ENCODE measurements at places on chromosomes 2 and 18.

GRCh38 chr2:219522111-219523030, 8.1 kb downstream of the ASIC4 start:
- DNase-seq: no peak

- DNase-seq: no peak
Observed at GRCh38 chr2:96092951-96093350, 23.4 kb downstream of the ADRA2B start.

GRCh38 chr2:120389036-120389391, 43.1 kb downstream of the INHBB start:
- no peak for DNase-seq

DNA sequence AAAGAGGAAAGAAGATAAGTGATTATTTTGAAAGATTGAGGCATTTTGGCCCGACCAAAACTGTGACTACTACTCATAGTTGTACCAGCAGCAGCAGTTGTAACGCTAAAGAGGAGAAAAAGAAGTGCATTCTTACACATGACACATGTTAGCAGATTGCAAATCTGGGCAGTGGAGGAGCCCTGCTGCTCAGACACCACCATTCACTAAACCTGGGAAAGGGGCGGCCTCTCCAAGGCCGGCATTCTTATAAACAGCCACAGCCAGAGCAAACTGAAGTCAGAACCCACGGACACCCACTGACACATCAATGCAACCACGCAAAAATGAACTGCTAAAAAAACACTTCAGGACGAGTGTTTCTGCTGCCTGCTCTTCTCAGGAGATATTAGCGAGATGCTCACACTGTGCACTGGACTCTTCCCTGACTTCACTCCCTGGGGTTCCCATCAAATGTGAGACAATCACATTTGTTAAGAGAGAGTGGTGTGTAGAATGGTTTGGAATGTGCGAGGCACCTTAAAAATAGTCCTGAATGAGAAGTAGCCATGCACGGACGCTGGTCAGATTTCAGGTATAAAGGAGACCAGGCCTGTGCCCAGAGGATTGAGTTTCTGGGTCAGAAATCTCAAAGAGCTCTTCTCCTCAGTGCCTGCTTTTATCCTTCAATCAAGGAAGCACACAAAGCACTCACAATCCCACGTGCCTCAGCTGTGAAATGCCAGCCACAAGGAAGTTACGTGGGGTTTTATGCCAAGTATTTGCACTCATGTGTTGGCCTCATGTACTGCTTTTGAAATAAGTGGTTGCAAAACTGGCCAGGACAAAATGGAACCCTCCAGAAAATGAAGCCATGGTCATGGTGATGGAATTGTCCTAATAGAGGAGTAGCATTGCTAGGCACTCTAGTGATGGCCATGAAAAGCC, 83.4 kb downstream of the MTCL1 start:
- DNase-seq: no peak

GRCh38 chr2:53435610-53436009, 332.0 kb upstream of the CHAC2 start:
- DNase-seq: no peak

DNA sequence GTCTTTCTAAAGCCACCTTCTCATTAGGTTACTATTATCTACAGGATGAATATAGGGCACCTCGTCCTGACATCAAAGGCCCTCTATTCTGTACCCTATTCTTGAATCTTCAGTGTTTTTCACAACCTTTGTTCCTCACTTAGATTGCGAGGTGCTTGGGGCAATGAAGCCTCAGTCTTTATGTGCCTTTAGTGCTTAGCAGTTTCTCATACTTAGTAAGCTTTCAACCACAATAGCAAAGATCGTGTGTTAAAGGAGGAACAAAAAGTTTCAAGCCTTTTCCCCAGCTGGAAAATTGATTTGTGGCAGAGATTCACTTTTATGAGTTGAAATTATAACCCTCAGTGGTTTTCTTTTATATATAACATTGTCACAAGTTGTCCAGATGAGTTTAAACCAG, 226.9 kb downstream of the MYO3B start:
- no peak for DNase-seq

- DNase-seq: no peak
Observed at GRCh38 chr2:111642586-111643327, 241.2 kb downstream of the ANAPC1 start.

- DNase-seq: no peak
Observed at GRCh38 chr2:166671235-166671634, 177.2 kb upstream of the SCN7A start.

- no peak for DNase-seq
Observed at GRCh38 chr18:43271593-43272432, 5.5 kb downstream of the SYT4 start.

DNA sequence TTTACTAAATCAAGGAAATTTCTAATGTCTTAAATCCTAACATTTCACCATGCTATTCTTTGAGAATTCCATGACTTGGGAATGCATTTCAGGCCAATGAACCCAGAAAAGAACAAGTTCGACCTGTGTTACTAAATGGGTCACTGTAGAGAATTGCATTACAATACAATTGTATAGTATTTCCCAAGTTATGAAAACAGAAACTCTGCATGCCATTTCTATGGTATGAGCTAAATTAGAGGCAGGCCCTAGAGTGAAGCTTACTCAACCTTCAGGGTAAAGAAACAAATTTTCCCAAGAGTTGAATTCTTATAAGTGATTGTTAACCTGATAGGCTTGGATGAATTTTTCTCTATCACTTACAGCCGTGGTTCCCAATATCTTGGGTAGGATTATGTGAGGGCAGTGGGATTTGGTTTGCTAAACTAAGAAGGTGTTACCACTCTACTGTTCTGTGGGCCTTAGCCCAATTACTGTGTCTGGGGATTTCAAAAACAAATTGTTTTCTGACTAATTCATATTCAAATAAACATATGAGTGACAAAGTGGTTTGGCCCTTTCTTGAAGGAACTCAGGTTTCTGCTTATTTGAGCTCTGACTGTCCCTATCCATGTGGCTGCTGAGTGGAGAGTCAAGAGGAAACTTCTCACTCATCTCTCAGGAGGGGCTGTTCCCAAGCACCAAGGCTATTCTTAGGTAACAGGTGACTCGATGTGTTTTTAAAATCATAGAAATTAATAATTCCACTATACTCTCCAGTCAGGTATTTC, 11.2 kb upstream of the SERPINB7 start:
- DNase-seq: no peak

DNA sequence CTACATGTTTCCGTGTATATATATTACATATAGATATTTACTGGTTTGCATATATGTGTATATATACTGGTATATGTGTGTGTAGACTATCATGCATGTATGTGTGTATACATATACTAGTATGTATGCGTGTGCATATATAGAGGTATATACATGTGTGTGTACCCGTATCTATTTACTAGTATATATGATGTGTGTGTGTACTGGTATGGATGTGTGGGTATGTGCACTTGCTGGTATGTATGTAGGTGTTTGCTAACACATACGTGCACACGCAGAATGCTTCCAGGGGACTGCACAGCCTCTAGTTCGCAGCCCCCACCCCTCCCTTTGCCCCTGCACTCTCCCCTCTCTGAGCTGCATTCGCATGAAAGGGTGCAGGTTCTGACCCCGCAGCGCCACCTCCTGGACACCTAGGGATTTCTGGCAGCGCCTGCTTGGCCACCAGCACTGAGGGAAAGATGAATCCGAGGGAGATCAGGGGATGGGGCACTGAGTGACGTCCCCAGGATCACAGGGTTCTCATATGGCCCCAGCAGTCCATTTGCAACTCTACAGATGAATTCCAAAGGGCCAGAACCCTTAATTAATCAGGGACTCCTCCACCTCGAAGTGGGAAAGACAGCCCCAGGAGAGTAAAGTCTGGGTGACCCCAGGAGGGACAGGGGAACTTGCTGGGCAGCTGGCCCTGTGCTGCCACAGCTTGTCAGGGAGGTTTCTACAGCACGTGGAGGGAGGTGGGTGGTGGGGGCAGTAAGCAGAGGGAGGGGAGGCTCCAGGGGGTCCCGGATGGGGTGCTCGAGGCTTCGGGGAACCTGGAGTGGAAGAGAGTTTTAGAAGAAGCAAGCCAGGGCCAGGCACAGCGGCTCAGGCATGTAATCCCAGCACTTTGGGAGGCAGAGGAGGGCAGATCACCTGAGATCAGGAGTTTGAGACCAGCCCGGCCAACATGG, 66.8 kb upstream of the ASAP2 start:
- DNase-seq: peak; percentile 17

DNA sequence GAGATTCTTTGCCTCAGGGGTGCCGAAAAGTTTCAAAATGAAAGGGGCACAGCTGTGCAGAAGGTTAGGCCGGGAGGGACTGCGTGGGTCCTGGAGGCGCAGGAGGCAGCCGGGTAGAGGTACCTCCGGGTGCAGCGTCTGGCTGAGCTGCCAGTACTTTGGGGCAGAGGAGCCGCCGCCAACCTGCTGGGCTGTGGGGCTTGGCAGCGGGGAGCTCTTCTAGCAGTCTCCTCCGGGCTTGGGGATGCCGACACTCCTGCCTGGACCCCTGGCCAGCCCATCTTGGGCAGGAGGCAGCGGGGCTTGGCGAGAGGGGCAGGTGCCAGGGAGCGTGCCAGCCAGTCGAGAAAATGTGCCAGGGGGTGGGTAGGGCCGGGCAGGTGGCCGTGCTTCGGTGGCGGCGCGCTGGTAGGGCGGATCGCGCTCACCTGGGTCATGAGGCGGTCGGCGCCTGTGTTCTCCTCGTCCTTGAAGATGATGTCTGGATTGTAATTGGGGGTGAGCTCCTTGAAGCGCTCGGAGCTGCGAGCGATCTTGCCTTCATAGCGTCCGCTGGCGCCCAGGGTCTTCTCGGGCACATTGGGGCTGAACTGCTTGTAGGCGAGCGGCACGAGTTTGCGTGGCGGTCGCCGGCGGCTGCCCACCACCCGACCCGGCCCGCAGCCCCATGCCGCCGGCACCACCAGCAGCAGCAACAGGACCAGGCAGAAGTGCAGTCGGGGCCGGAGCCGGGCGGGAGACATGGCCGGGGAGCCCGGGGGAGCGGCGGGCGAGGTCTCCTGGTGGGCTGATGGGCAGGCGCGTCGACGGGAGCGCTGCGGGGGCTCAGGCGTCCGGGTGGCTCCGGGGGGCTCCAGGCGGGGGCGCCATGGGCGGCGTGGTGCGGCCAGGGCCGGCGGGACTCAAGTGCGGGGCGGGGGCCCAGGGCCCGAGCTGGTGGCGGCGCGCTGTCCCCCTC, 717 bp downstream of the IHH start:
- DNase-seq: no peak

Data from stimulated activated CD4-positive, alpha-beta T cell treated with anti-CD3 and anti-CD28 coated beads, TNF-alpha, amount 100 ng/mL, for 4 hours (primary cell).